ENCODE measurements at places on chromosomes 13 and 19.

GRCh38 chr13:75647126-75647784, 11.1 kb downstream of the LMO7 start:
- DNase-seq = no peak

DNA sequence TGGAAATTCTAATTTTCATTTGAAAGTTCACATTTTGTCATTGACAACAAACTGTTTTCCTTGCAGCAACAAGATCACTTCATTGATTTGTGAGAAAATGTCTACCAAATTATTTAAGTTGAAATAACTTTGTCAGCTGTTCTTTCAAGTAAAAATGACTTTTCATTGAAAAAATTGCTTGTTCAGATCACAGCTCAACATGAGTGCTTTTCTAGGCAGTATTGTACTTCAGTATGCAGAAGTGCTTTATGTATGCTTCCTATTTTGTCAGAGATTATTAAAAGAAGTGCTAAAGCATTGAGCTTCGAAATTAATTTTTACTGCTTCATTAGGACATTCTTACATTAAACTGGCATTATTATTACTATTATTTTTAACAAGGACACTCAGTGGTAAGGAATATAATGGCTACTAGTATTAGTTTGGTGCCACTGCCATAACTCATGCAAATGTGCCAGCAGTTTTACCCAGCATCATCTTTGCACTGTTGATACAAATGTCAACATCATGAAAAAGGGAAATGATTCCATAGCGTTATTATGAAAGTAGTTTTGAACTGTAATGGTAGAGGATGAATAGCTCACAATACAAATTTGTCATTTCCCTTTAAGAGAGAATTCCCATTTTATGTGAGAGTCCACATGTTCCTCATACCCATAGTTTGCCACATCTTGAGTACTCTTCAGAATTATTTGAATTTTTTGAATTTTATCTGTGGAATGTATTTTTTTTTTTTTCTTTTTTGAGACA, 2.6 kb downstream of the BRCA2 start:
- DNase-seq = no peak

DNA sequence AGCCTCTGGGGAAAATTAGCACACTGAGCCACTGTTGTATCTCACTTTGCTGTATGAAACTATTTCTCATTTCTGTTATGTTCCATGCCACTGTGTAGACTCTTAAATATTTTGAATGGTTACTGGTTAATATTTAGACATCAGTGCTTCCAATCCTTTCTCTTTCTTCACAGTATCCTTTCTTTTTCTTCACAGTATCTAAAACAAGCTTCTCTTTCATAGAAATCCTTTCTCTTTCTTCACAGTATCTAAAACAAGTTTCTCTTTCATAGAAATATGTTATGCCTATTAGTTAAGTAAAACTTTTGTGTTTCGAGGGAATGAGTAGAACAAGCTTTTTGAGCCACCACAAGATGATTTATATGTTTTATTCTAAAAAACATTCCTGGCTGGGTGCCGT, 326.8 kb upstream of the KLF12 start:
- no peak for DNase-seq

DNA sequence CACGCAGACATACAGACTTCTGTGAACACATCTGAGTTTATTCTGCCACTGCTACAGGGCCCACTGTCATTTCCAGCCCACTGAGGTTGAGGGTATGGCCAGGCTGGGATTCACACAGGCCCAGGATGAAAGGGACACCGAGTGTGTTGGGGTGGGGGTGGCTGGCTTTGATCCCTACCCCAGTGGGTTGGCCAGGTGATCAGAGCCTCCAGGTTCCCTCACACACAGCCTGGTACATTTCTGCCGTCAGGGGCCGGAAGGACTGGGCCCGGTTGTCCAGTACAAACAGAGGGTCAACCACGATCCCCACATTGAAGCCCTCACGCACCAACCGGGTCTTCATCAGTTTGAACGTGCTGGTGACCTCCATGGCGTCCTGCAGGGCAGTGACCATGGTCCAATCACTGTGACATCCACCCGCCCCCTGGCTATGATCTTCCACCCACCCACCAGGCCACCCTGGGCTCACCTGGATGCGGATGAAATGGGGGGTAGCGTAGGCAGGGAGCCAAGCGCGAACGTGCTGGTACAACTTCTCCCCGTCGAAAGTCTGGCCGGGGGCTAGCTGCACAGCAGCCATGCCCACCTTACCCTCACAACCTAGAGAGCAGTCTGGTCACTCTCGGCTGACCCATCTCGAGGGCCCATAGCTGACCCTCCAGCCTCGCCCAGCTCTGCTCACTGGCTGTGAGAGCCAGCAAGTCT, 13.3 kb downstream of the SLC27A5 start:
- no peak for DNase-seq

GRCh38 chr19:8042900-8043299, 9.7 kb upstream of the CCL25 start:
- DNase-seq = no peak

GRCh38 chr19:39341719-39342604, at the start of gene SAMD4B:
SAMD4B (plus strand) TSS chr19:39342421; CDS start chr19:39356894, 14,473 bp downstream.
- peak; percentile 99 for DNase-seq

- no peak for DNase-seq
Observed at GRCh38 chr13:51541809-51542258, 42.4 kb upstream of the WDFY2 start.

GRCh38 chr19:7722231-7722651, 9.7 kb downstream of the CLEC4G start:
- DNase-seq = no peak

DNA sequence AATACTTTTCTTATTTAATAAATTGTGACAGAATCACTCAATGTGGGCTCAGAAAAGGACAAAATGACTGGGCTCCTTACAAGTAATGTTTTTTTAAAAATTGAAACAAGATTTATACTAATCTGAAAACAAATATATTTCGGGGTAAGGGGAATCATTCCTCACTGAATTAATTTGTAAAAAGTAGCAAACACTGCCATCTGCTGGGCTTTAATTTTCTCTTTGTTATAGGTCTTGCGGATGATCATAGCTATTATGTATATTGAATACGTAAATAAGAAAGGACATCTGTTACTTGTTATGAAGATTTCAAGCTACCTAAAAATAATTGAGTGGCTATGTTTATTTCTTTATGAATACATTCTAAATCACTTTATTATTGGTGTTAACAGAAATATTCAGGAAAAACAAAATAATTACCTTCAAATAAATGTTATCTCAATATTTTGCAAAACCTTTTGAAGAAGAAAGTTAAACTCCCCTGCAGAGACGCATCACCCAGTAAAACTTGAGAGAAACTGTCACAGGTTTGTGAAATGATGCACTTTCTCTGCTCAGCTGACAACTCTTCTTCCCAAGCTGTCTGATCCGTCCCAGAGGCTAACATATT, 17.8 kb upstream of the ENOX1 start:
- DNase-seq = no peak

GRCh38 chr19:4582980-4583842, 23.7 kb upstream of the SEMA6B start:
- DNase-seq = no peak

GRCh38 chr13:85806553-85807175, 7.4 kb upstream of the SLITRK6 start:
- DNase-seq = no peak

DNA sequence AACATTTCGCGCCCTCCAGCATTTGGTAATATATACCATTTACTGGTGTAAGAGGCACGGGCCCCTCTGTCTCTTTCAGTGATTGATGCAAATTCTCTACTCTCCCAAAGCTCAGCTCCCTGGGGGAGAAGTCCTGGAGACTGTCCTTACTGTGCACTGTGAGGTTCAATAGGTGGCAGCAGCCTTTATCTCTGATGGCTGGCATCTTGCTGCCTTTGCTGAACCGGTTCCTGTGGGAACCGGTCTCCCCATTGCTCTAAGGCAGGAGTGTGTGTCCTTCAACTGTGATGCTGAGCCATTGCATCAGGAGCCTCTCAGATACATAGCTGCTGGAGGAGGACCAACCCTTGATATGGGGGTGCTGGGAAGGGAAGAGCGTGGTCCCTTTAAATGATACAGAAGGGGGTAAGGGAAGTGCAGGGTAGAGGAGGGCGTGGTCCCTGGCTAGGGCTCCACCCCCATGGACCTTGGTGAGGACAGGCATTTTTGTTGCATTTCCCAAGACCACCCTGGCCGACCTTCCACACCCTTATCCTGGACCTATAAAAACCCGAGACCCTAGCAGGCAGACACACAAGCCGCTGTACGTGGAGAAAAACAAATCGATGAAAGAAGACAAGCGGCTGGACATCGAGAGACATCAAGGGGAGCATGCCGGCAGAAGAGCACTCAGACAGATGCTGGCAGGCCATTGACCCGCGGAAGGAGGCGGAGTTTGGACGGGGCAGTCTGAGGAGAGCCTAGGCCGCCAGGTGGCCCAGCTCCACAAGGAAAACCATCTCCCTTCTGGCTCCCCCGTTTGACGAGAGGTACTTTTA, 41.1 kb upstream of the GTF3A start:
- DNase-seq = no peak

- DNase-seq = peak; percentile 30
Observed at GRCh38 chr19:48739404-48740163, 826 bp downstream of the RASIP1 start.

DNA sequence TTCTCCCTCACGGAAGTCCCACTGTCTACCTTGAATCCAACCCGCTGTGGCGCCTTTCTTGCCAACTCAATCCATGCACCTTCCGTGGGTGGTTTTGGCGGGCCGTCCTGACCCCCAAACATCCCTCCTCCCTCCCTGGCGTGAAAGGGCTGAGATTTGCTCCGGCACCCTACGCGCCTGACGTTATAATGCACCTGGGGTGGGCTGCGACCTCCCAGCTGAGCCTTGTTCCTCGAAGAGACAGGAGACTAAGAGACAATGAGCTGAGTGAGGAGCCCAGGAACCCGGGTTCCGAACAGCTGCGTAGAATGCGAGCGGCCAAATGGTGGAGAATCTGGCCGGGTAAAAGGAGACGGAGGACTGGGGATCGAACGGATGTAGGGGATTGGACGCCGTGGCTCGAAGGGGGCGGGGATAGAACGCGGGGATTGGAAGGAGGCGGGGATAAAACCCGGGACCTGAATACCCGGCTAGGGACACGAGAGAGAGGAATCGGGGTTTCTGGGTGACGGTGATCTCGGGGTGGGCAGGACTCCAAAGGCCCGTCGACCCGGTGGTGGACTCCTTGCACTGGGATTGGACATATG, at the start of gene CPT1C:
CPT1C (plus strand) TSS at position 461 of the 587 bp plus-strand sequence. CDS start 1,137 bp downstream, outside the sequence.
- peak; percentile 63 for DNase-seq

- no peak for DNase-seq
Observed at GRCh38 chr19:44430956-44431355, 17.3 kb downstream of the ZNF229 start.

DNA sequence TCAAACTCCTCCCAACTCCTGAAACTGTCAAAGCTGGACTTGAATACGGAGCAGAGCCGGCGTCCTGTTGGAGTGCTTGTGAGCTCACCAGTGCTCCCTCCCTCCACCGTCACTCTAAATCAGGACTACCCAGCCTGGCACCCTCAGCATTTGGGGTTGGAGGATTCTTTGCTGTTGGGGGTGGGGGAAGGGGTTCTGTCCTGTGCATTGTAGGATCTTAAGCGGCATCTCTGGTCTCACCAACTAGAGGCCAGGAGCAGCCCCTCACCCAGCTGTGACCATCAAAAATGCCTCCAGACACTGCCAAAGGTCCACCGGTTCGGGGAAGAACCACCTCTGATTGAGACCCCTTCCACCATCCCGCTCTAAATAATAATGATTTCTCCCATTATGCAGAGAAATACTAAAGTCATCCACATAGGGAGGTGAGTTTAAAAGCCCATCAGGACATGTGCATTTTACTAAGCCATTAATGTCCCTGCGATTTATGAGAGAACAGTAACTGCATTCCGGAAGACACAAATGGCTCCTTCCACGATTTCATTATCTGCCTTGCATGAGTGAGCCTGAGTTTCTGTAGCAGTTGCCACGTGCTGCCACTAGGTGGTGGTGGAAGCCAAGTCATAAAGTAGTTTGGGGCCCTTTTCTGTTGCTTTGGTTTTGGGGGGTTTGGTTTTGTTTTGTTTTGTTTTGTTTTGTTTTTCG, 16.1 kb upstream of the USP29 start:
- DNase-seq = peak; percentile 24

DNA sequence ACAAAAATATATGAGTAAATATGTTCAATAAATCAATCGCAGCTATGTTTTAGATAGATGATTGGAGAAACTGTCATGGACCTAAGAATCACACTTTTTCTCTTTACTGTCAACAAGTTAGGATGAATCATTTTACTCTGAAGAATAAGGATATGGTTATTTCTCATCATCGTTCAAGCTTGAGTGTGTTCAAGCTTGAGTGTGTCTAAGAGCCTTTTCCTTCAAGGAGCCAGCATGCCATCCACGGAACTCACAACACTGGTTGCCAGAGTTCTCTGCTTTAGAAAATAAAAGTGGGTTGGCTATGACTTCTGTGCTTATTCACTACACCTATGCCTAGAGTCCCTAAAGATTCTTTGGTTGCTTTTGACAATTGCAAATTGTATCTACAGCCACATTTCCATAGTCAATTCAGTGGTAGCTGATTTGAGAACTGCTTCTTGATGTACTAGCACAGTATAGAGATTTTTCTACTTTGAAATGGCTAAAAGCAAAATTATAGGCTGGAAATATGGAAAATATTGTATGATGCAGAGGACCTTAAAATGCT, 58.1 kb upstream of the SCEL start:
- DNase-seq = no peak

DNA sequence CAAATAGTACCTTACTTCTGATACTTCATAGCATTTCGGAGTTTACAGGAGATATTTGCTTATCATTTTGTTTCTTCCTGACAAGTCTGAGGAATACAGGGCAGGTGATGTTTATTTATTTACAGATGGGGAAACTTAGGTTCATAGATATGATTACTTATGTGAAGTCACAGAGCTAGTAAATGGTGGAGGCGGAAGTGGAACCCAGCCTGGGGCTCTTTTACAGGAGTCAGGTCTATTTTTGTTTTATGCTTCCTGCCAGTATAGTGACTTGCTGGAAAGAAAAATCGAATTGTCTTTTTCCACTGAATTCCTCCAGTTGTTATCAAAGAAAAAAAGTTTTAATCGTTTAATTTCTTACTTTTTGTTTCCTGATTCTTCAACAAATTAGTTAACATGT, 66.5 kb downstream of the DGKH start:
- no peak for DNase-seq

GRCh38 chr19:38076337-38076736, 147.7 kb downstream of the DPF1 start:
- DNase-seq = no peak

DNA sequence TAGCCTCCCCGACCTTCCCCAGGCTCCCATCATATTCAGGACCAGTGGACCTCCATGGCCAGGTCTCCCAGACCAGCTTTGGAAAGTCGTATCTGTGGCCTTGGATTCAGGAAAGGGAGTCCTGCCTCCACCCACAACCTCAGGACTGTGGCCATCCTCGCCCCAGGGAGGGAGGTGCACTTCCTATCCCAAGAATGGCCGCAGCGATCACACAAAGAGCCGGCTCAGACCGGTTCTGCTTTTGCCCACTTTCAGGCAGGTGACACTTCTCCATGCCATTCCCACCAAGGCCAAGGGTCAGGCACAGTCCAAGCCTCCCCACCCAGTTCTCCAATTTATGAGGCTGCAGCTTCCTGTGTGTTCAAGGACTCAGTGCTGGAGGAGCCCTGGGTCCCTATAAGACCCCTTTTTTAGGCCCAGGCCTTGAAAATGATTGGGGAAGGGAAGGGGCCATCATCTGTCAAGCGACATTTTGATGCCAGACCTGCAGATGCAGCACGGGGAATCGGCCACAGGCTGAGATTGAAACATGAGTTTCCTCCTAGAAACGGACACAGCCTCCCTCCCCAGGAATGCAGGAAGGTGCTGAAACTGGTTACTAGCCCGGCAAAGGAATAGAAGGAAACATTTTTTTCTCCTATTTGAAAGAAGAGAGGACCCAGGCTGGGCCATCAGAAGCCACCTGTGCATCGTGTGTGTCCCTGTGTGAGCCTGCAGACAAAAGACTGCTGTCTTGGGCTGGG, 65.6 kb upstream of the USE1 start:
- no peak for DNase-seq

GRCh38 chr13:44224450-44225149, 149.0 kb upstream of the SERP2 start:
- no peak for DNase-seq

All from stimulated activated naive CD4-positive, alpha-beta T cell (primary cell).